Left colon (tissue), 2 donors: ENCODE measurements at places on chromosomes 11 and 22.
A peak's percentile ranks its signal among the peaks of the same experiment; 100 is the strongest.

- no peak for DNase-seq
These were observed 233.3 kb downstream of the CTTN start for GRCh38 chr11:70631624-70632047.

DNA sequence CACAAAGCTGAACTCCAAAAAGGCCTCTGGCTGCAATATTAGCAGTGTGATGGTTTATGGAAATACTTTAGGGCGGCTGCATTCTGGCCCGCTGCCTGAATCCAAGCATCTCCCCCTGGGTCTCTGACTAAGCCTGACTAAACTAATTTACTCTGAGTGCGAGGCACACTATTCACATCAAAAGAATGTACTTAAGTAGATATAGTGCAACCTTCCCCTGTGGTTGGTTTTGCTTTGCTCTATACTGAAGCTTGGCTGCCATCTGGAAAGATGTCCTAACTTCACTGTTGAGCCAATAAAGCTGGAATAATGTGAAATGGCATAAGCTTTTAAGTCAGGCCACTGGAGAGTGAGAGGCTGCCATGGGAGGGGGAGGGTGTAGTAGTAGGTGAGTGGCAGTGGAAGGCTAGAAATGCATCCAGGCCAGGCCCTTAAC is 321.6 kb downstream of the AASDHPPT start:
- no peak for DNase-seq

DNA sequence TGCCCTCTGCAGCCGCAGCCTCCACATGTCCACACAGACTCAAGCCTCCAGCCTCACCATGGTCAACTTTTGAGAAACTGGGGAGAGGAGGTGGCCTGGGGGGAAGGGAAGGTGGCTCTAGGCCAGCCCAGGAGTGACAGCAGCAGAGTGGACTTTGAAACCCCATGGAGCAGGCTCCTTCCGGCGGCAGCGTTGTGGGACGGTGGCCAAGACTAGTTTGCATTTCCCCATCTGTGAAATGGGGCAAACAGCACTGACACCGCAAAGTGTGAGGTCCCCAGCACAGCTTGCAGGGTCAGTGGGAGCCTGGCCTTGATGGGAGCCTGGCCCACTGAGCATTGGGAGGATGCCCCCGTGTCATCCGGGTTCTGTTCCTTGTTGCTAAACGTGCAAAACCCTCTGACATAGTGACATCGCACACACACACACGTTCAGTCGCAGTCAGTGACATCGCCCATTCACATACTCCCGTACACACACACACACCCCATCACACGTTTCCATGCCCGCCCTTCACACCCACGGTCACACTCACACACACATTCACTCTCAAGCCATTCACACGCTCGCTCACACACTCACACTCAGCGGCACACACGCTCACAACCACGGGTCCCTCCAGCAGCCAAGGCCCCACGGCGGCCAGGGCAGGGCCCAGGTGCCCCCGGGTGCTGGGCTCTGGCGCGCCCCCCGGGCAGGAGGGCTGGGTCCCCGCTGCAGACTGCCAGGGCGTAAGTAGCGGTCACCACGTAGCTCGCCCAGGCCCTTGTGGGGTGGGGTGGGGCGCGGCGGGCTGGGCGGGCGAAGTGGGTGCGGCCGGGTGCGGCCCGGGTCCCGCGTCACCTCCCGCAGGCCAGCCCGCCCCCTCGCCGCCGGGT is 585 bp downstream of the CYB5R3 start:
- DNase-seq = peak; percentile 91

DNA sequence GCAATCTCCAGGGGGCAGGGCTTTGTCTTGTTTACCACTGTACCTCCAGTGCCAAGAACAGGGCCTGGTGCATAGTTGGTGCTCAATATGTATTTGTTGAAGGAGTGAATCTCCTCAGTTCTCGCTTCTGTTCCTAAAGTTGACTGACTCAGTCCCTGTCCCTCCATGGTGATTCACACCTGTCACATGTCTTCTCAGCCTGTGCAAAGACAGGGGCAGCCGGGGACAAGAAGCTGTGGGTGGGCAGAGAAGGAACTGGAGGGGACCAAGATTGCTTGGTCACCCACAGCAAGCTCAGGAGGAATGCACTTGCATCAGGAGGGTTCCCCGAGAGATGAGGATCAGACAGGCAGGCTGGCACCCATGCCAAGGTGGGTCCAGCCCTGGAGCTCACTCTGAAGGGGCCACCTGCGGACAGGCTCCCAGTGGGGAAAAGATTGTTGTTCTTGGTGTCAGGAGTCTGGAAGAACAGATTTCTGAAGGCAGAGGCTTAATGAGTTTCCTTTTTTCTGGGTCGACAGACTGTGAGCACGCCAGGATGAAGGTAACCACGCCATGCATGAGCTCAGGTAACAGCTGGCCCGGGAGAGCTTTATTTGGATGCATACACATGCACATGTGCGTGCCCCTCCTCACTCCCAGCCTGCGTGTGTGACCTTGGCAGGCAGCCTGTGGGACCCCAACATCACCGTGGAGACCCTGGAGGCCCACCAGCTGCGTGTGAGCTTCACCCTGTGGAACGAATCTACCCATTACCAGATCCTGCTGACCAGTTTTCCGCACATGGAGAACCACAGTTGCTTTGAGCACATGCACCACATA is 16.9 kb downstream of the IL17RA start:
- DNase-seq = no peak

GRCh38 chr11:8671193-8671612 is 11.3 kb downstream of the TRIM66 start:
- DNase-seq = no peak

DNA sequence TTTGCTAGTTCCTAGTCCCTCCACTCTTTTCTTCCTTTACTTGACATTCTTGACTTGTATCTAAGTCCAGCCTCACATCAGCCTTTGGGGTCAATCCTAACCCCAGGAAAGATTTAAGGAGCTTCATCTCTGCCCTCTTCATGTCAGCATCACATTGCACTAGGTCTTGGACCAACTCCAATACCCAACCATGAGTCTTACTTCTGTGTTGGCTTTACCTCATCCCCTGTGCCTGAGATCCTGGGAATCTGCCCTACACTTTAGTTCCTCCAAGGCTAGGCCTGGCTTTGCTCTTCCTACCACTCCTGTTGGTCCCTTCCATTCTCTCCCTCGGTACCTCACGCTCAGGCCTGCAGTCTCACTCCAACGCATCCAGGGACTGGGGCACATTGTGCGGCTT is 117.0 kb downstream of the SLC1A2 start:
- no peak for DNase-seq

DNA sequence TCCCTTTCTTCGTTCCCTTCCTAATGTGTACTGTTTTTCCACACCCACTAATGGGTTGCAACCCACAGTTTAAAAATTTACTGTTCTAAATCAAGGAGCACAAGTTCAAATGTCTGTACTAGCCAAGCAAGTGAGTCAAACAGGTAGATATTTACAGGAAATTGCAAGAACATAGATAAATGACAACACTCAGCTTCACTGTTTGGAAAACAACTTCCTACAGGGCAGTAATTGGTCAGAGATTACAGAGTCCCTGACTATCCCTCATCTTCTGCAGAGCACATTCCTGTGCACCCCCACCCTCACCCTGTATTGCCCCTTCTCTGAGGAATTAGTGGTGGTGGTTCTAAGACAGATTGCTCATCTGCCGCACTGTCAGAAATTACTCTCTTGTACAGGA is 1.9 kb downstream of the SERPING1 start:
- DNase-seq = no peak

- DNase-seq = no peak
These were observed 866 bp downstream of the GP1BB start for GRCh38 chr22:19723983-19724827.

DNA sequence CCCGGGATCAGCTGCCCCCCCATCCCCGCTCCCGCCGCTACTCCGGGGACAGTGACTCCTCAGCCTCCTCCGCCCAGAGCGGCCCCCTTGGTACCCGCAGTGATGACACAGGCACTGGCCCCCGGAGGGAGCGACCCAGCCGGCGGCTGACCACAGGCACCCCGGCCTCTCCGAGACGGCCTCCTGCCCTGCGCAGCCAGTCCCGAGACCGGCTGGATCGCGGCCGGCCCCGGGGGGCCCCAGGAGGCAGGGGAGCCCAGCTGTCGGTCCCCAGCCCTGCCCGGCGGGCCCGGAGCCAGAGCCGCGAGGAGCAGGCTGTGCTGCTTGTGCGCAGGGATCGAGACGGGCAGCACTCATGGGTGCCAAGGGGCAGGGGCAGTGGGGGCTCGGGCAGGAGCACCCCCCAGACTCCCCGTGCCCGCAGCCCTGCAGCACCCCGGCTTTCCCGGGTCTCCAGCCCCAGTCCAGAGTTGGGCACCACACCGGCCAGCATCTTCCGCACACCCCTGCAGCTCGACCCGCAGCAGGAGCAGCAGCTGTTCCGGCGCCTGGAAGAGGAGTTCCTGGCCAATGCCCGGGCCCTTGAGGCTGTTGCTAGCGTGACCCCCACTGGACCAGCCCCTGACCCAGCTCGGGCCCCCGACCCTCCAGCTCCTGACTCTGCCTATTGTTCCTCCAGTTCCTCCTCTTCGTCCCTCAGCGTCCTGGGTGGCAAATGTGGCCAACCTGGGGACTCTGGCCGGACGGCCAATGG is 3.9 kb downstream of the RASL10A start:
- DNase-seq = no peak

DNA sequence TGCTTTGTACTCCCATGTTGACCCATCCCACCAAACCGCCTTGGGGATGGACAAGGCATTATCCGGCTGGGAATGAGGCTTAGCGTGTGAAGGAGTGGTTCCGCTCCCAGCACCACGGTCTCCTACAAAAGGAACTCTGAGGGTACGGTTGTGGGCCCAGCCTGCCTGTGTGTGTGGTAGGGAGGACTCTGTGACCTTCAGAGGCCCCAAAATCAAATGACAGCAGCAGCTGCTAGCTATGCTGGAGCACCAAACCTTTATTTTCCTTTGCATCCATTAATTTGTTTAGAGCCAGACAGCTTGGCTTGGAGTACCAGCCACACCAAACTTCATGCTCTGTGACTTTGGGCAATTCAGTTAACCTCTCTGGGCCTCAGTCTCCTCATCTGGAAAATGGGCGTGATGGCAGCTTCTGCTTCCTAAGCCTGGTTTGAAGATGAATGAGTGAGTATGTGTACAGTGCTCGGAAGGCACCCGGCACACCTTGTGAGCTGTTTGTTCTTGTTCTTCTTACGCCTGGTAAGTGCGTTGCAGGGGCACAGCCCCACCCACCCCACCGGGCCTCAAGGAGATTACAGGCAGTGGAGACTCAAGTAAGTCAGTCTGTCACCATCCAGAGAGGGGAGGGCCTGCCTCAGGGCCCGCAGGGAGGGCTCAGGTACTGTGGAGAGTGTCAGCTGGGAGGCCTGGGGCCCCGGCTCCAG is 25.3 kb downstream of the MB start:
- DNase-seq = no peak

GRCh38 chr11:70879601-70880285 is 372.6 kb downstream of the SHANK2 start:
- no peak for DNase-seq

DNA sequence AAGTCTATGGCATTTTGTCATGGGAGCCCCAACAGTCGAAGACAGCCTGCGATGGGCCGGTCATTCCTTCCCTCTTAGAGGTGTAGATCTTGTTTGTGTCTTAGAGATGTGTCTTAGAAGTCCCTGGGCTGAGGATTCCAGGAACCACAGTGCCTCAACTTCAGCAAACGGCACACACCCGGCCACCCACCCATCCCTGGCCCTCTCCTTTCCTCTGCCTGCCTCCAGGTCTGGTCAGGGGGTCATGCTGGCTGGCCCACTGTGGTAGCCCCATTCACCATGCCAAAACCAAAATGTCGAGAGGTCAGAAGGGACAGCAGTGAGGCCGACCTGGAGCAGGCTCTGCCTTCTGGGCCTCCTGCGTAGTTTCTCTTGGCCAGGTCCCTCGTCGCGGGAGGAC is 857.9 kb downstream of the TBC1D22A start:
- DNase-seq = no peak

- DNase-seq = no peak
These were observed 1.3 kb downstream of the APOBEC3G start for GRCh38 chr22:39078329-39078728.

GRCh38 chr11:34086554-34087283 is 18.7 kb upstream of the NAT10 start:
- DNase-seq = no peak

- DNase-seq = no peak
These were observed 8.7 kb downstream of the GRIK4 start for GRCh38 chr11:120520091-120520822.

- no peak for DNase-seq
These were observed 147.2 kb downstream of the TRPC6 start for GRCh38 chr11:101436511-101437142.

- peak; percentile 61 for DNase-seq
These were observed 35.7 kb upstream of the DKK3 start for GRCh38 chr11:12043959-12044791.

- DNase-seq = no peak
These were observed 12.4 kb downstream of the P4HA3 start for GRCh38 chr11:74299015-74299414.

DNA sequence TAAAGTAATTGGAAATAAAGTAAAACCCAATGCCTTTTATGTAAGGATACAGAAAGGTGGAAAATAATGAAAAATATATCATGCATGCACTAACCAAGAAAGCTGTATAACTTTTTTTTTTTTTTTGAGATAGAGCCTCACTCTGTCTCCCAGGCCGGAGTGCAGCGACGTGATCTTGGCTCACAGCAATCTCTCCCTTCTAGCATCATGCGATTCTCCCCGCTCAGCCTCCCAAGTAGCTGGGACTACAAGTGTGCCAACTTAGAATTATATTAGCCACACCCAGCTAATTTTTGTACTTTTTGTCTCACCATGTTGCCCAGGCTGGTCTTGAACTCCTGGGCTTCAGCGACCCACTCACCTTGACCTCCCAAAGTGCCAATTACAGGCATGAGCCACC is 4.5 kb downstream of the GGT5 start:
- DNase-seq = no peak

DNA sequence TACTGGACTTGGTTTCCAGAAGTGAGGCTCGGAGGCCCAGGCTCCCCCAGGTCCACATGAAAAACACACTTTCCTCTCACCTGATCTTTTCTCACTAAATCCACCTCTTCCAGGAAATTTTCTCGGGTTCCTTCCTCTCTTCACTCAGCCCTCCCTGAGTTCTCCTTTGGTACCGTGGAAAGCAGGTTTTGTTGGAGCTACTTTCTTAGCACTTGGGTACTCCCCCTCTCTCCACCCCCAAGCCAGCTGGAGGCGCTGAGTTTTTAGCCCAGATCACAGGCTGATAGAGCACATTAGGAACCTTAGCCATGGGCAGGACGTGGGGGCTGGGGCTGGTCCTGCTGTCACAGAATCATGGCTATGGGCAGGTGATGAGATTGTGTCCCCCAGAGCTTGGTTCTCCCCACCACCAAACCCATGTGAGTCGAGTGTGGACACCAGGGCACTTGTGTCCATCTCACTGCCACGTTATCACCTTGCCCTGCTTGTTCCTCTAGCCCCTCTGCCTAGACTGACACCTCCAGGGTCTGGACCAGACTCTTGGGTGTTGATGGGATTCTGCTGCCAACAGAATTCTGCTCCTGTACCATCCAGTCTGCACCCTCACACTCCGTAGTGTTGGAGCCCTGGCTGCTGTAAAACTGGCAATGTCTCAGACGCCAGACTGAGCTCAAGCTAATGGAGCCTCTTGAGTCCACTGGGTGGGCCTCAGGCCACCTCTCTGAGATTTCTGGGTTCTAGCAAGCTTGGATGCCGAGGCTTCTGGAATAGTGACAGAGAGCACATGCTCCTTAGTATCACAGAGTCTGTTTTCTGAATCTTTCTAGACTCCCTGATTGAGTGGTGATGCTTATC is 74.9 kb upstream of the NARS2 start:
- DNase-seq = no peak
